ENCODE measurements at places on chromosomes 5 and 9.

DNA sequence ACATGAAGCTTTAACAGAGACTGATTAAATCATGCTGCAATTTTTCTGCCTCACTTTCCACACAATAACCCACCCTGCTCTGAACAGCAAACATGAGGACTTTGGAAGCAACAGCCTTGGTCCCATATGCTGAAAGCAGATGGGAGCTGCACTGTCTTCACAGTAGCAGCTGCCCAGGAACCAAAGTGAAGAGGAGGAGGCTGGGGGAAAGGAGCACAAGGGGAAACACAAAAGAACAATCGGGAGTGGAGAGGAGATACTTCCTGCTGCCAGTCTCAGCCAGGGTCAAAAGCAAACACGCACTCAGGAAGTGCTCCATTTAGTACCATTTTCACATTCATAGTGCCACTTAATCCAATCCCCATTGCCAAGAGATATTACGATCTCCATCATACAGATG, 183.3 kb upstream of the PUM3 start:
- DNase-seq = no peak

DNA sequence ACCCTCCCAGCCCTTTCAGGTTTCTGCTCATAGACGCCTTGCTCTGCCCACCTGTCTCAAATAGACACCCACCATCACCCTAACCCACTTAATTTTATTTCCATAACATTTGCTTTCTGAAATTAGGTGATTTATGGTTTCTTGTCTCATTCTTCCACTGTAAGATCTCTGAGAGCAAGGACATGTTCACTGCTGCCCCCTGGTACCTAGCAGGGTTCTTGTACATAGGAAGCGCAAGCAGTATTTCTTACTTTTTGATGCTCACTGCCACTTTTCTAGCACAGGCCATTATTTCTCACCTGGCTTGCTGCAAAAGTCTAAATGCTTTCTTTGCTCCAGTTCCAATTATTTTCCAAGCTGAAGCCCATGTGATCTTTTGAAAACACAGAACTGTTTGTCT, 16.8 kb downstream of the C9orf57 start:
- no peak for DNase-seq

GRCh38 chr5:180519098-180519497, 24.9 kb downstream of the CNOT6 start:
- DNase-seq = peak; percentile 7

- DNase-seq = no peak
Measured at GRCh38 chr5:51279983-51280706, 103.1 kb upstream of the ISL1 start.

Measured in BJ (cell line).